ENCODE measurements at places on chromosomes 16 and 17.

- no peak for DNase-seq
These were observed 4.7 kb downstream of the DUSP14 start for GRCh38 chr17:37494401-37494831.

GRCh38 chr17:64084086-64084939, 45.6 kb downstream of the ERN1 start:
- DNase-seq, result no peak

GRCh38 chr17:30334421-30334820, 564 bp upstream of the TMIGD1 start:
- no peak for DNase-seq

- DNase-seq, result no peak
These were observed 13.1 kb upstream of the CYB5B start for GRCh38 chr16:69411064-69411985.

DNA sequence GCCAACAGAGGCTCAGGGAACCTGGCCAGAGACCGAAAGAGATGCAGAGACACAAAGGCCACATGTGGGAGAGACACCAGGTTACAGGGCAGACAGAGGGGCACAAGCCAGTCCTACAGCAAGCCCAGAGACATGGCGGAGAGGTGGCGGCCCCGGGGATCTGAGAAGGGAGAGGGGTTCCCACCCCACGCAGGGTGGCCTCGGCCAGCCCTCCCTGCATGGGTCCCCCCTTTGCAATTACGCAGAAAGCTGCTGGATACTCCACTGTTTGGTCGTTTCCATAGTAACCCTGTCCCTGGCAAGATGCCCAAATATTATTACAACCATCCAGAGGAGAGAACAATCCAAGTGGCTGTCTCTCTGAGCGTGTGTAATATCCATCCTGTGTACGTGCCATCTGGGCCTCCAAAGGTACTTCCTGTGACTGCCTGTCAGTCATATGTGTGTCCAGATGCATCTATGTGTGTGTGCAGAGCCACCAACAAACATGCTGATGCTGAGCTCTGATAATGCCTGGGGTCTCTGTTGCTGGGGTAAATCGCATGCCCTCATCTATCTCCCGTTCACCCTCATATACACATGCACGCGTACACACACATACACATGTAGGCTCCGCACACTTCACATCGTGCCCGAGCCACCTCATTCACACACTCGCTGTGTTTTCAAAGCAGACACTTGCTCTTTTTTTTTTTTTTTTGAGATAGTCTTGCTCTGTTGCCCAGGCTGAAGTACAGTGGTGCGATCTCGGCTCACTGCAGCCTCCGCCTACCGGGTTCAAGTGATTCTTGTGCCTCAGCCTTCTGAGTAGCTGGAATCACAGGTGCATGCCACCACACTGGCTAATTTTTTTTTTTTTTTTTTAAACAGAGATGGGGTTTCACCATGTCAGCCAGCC, 5.5 kb downstream of the PCGF2 start:
- no peak for DNase-seq

GRCh38 chr16:5058476-5058875, 7.3 kb downstream of the C16orf89 start:
- DNase-seq, result no peak

GRCh38 chr17:57913575-57914272, 41.5 kb downstream of the CUEDC1 start:
- no peak for DNase-seq

GRCh38 chr16:88442727-88443576, 10.1 kb upstream of the ZFPM1 start:
- DNase-seq, result peak; percentile 51

DNA sequence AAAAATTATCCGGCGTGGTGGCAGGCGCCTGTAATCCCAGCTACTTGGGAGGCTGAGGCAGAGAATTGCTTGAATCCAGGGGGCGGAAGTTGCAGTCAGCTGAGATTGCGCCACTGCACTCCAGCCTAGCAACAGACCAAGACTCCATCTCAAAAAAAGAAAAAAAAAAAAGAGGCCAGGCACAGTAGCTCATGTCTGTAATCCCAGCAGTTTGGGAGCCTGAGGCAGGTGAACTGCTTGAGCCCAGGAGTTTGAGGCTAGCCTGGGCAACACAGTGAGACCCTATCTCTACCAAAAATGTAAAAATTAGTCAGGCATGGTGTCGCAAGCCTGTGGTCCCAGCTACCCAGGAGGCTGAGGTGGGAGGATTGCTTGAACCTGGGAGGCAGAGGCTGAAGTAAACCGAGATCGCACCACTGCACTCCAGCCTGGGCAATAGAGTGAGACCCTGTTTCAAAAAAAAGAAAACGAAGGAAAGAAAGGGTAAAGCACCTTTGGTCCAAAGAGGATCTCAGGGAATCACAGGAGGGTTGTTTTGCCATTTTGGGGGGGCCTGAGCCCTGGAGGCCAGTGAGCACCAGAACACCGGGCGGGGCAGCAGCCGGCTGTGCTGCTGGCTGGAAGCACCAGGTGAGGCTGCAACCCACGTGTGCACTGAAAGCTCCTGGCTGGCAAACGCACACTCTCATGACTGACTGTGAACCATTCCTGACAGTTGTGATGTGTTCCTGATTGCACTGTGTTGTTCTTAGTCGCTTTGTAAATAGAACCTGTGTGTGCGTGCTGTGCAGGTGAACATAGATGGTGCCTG, 18.4 kb downstream of the HS3ST6 start:
- DNase-seq, result peak; percentile 49

DNA sequence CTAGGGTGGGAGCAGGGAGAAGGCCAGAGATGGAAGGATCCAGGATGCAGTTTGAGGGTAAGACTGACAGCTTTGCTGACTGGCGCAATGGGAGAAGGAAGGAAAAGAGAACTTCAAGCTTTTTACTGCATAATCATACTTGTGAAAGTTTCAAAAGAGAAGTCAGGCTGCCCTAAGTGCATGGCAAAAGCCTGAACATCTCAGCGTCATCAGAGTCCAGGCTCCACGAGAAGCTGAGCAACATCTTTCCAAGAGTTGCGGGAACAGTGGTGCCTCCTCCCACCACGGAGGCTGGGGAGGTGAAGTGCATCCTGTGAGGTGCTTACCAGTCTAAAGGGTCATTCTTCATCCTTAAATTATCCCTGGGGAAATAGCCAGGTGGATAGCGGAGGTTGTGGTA, 26.9 kb upstream of the SLC38A8 start:
- DNase-seq, result no peak

- DNase-seq, result no peak
These were observed 99.0 kb downstream of the C16orf78 start for GRCh38 chr16:49472598-49472997.

- no peak for DNase-seq
These were observed 32.3 kb downstream of the ARL4D start for GRCh38 chr17:43430936-43431713.

DNA sequence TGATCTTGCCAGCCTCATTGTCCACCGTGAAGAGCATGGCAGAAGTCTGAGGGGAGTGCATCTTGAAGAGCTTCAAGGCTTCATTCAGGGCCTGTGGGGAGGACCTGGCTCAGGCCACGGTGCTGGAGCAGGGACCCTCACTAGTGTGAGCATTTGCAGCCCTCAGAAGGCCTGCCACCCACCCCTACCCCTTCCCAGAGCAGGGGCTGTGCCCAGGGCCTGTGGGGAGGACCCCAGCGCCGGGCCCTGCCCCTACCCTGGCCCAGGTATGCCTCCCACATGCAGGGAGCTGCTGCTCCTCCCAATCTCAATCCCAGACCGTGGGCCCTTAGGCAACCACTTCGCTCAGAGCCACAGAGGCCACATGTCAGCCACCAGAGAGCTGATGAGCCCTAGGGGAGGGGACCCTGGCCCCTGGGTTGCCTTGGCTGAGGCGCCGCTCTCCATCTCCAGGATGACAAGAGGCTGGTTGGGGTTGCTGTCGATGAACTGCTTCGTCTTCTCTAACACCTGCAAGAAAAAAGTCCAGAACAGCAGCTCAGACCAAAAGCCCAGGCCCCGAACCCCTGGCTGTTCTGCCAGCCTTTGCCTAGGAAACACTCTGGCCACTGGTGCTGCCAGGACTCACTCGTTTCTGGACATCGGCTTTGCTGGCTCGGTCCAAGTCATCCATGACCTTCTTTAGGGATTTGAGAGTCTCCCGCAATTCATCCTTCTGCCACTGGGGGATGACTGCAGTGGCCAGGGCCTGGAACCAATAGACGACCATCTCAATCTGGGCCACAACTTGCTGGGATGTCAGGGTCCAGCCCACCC, 1.8 kb upstream of the EXOSC6 start:
- peak; percentile 3 for DNase-seq

GRCh38 chr17:41539071-41539492, 11.0 kb upstream of the KRT19 start:
- no peak for DNase-seq

DNA sequence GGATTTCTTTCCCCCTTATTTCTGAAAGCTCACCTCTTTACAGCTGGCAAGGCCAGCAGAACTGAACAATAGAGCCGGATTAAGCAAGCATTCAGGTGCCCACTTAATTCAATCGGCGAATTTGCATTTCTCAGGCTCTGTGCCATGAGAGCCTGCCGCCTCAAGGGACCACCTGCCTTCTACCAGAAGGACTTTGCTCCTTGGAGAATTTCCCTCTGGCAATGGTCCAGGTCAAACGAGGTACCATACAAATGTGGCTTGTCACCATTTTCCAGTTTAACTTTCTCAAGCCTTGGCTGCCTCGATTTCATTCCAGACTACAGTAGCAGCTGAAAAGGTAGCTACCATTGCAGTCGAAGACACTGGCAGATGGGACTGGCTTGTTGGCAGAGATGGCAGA, 534.0 kb downstream of the MAF start:
- DNase-seq, result no peak

DNA sequence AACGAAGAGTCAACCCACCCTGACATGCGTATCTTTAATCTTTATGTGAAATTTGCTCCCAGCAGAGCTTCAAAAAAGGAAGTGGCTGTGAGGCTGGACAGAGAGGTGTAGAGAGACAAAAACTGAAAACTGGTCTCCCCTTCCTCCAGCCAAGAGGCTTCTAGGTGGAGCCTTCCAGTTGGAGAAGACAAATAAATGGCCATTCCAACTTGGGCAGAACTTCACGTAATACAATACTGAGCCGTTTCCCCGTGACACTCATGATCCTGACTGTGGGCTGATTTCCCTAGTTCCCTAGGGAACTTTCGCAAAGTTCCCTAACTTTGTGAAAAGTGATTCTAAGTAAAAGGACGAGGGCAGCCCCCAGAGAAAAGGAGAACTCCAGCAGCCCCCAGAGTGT, 78.8 kb downstream of the ZFHX3 start:
- DNase-seq, result no peak

- no peak for DNase-seq
These were observed 817 bp downstream of the PSKH1 start for GRCh38 chr16:67893743-67894399.

DNA sequence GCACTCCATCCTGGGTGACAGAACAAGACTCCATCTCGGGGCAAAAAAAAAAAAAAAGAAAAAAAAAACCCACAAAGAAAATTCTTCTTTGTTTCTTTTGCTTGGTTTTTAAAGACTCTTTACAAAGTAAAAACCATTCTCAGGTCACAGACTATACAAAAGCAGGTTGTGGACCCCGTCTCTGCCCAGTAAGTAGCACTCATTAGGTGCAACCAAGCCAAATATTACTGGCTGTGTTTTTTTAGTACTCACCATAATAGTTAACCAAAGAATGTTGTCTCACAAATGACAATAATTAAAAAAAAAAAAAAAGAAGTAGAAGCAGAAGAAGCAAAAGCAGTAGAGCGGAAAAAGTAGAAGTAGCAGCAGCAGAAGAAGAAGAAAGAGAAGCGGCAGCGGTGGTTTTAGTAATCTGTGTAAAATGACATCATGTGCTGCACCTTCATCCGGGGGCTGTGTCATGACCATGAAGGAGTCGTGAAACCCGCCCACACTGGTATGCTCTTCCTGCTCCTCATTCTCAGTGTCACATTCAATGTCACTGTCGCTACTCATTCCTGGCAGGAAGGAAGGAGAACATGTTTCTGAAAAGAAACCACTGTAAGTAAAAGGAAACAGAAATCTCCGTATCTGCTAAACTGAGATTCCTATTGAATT, 105.4 kb downstream of the TRIM37 start:
- DNase-seq, result no peak

- no peak for DNase-seq
These were observed 106.3 kb upstream of the ZNF267 start for GRCh38 chr16:31767267-31767666.

- no peak for DNase-seq
These were observed 460.0 kb downstream of the TOX3 start for GRCh38 chr16:52086901-52087300.
